ENCODE measurements at places on chromosomes 6 and 20. TPM values are rescaled to one million over a fixed set of nuclear protein-coding genes. Genes with fewer than 3 reads are reported as not detected.

DNA sequence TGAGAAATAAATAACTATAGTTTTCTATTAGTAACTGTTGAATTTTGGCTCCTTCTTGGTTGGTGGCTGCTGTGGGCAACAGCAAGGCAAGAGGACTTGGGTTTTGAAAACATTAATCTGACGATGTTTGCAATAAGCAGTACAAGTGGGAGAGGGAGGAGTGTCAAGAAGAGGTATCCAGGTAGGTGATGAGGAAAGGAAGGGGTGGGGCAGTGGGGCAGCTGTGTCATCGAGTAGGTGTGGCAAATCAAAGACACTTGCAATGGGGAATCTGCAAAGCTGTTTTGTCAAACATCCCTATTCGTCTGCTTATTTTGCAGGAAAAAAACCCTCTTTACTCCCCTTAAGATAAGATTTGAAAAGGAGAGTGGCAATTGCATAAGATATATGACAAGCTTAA, 171.9 kb upstream of the MAP3K7 start:
- no peak for DNase-seq

HEY2 gene
- total RNA-seq: not detected

RSPO4 gene
- not detected for total RNA-seq

DNA sequence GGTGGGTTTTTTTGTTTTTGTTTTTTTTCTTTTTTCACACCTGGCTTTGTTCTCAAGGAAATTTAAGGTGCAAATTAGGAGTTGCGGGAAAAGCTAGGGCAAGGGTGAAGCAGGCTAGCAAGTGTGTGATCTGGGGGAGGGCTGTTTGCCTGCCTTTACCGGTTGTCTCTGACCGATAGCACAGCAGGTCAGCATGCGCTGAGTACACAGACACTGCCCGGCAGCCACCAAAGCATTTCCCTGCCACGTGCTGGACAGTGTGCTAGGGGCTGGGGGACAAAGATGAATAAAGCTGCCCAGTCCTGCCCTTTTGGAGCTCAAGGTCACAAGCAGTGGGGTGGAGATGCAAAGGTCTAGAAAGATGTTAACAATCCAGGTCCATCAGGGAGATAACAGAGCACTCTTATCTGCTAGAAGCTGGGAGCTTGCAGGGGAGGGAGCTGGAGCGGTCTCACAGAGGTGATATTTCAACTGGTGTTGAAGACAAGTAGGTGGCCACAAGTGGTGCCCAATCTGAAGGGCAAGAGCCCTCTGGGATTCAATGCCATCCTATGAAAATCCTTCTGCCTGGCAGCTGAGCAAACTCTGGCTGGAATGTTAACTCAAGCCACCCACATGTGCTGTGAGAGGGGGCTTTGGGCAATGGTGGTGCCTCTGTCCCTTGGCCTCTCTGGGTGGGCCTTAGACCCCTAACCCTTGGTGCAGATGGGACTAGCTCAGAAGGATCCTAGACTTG, 24.5 kb downstream of the TTBK1 start:
- DNase-seq: no peak

DNA sequence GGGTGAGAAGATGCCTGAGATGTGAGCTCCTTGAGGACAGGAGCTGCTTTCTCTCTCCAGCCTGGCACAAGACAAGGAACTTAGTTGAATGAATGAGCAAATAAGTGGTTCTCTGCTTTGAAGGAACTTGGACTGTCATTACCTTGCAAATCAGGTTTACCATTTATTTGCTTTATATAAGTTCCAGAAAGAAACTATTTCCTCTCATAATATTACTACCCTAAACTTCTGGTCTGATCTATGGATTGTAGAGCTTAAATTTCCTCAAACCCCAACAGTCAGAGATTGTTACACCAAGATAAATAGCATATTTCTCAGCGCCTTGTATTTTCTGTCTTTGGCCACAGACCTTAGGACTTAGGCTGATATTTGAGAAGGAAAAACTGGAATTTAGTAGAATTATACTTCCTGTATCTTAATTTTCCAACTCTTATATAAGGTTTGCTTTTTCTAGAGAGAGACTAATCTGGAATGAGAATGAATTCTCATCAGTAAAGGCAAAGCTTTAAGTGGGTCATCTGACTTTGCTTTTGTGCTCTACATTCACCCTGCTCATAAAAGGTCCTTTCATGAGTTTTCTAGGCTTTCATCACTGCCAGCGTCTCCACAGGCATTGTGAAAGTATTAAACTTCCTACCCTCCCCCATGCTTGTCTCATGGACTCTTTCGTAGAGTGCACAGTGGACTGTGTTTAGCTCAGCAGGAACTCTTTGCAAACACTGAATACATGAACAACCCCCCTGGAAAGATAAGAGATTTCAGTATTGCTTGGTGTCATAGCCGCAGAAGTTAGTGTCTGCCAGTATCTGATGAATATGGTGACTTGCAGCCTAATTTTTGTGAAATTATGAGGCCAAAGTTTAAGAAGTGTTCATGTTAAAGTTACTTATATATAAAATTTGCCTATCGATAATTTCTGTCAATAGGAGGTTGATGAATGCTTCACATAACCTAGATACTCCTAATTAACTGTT, 74.0 kb downstream of the PTPRA start:
- DNase-seq: no peak

DNA sequence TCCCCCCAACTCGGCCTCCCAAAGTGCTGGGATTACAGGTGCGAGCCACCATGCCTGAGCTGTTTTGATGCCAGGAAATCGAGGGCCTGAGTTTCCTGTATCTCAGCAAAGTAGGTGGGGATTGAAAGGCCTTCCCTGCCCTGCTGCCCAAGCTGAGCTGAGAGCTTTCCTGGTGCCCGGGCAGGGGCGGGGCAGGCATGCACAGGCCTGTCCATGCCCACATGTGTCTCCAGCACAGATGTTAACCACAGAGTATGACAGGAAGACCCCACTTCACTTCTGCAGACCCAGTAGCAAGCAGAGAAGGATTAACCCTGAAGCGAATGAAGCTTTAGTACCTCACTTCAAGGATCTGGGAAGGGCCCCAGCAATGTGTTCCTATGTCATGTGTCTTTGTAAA, 66.0 kb downstream of the GPR6 start:
- no peak for DNase-seq

CGAS gene
- not detected for total RNA-seq

- no peak for DNase-seq
These were observed 8.0 kb upstream of the BANF2 start for GRCh38 chr20:17691758-17692157.
